Posterior vena cava (tissue), 2 donors: ENCODE measurements at places on chromosomes 12 and 14. TPM values are rescaled to one million over a fixed set of nuclear protein-coding genes. Genes with fewer than 3 reads are reported as not detected.

- no peak for DNase-seq
These were observed 1.9 kb upstream of the SEL1L start for GRCh38 chr14:81535396-81536164.

The CCDC38 gene
- not detected for total RNA-seq

The EAPP gene
- total RNA-seq, result 30.9 TPM

DNA sequence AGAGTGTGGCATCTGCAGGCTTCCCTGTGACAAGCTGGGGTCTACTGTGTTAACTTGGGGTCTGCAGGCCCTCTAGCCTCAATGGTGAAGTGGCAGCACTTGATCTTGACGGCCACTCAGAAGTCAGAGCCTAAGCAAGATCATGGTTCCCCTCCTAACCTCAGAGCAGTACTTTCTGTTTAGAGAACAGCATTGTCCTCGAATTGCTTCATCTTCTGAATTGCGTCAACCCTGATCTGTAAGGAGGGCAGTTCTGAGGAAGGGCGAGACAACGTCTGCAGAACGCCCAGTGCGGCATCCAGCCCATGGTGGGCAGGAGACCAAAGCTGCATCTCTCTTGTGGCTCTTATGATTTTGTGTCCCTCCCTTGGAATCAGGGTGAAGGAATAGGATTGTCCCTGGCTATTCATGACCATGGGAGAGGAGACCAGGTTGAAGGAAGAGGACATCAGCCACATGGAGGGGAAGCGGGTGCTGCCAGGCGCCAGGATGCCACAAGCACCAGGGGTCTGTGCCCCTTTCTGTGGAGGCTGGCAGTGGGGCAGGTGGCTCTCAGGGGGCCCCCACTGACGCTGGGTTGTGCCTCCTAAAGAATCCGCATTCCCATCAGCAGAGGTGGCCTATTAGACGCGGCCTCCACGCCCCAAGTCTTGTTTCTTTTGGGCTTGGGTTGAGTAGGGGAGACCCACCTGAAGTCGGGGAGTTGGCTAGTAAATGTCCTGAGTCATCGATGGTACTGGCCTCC is 2.2 kb downstream of the SERPINA9 start:
- no peak for DNase-seq

DNA sequence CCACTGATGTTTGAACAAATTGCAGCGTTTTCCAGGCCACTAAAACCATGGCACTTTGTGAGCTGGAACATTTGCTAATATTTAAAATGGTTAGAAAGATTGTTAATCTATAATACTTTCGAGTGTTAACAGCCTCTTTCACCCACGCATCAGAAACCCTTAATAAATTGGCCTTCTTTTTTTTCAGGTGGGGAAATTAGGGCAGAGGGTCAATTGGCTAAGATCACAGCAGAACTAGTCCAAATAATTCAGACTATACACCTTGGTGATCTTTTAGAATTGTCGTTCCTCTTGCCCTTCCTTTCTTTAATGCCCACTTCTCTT is 105.8 kb downstream of the PTCSC3 start:
- DNase-seq, result no peak

The RDH12 gene
- not detected for total RNA-seq

- DNase-seq, result no peak
These were observed 5.3 kb downstream of the TRMT5 start for GRCh38 chr14:60975551-60975950.

DNA sequence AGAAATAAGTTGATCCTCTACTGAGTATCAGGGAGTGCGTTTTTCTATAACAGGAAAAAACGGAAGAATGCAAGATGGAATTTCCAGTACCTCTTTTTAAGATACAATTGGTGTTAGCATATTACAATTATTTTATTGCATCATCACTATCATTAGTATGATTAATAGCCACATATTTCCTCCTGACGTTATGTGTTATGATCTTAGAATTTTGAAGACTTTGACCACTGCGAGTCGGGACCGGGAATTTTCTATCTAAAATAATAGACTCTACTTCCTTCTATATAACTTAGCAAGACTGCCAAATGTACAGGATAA is 679 bp upstream of the SAV1 start:
- DNase-seq, result no peak

DNA sequence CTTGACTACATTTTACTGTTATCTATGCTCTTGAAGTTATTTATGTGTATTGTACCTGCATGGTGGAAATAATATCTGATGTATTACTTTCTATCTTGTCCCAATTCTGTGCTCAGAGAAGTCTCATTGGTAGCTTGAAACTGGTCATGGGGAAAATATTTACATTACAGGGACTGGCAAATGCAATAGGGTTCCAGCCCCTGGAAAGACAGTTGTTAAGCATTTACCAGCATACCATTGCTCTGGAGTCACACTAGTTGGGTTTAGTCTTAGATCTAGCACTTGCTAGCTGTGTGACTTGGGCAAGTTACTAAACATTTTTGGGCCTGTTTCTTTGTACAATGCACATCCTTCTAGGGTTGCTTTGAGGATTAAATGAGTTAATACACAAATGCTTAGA is 86.3 kb upstream of the NRXN3 start:
- no peak for DNase-seq

DNA sequence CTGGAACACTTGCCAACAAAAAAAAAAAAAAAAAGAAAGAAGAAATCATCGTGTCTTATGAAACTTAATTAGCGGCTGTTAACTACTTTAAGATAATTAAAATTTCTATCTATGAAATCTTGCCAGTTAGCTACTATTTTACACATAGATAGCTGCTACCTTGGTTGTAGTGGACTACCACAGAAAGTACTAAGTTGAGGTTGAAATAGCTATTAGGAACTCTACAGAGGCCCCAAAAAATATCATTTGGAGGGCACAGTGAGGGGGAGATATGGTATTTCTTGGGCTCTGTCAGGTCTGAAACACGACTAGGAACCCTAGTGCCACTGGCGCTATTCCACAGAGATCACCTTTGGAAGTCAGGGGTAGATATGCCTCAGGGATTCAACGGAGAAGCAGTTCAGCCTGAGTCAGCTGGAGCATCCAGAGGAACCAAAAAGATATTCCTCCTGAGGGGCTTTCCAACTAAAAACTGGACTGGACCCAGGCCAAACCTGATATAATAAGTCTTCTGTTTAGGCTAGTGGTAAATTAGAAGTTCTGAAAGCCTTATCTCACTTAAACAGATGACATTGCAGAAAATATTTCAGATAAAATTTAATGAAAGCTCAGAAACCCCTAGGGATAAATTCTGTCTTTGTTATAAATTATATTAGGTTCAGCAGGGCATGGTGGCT is 126.1 kb downstream of the EPS8 start:
- no peak for DNase-seq

GRCh38 chr12:39103552-39104165 is 198.3 kb upstream of the CPNE8 start:
- no peak for DNase-seq

GRCh38 chr12:21675096-21675495 is 17.5 kb upstream of the LDHB start:
- no peak for DNase-seq

DNA sequence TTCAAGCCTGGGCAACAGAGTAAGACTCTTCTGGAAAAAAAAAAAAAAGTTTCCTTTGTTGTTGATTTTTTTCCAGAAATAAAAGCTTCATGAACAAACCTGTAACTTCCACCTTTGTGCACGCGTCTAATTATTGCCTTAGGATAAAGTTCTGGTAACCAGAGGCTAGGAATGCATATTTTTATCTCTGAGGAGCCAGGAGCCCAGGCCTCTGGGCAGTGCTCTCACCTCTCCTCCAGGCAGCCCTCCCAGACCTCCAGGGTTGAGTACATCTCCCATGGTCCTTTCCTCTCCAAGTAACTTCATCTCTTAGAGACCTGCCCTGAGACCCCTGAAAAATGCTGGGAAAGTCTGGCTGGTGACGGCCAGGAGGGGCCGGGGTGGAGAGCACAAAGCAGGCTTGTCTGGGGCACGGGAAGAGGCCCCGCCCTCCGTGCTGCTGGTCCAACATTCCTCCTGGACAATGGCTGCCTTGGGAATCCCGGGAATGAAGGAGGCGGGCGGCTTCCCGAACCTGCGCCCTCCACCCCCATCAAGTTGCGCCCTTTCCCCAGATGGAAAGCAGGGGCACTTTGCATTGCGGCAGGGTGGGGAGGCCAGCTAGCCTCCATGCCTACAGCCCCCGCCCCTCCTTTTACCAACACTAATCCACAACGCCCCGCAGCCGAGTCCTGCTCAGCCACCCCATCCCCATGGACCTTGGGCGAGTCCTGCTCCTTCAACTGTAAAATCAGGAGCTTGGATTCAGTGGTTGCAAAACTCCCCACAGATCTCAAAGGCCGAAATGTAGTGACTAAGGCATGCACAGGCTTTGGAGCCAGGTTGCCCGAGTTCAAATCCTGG is 7.3 kb upstream of the FIGNL2 start:
- DNase-seq, result peak; percentile 83

The PTPN6 gene
- total RNA-seq, result 18.7 TPM

DNA sequence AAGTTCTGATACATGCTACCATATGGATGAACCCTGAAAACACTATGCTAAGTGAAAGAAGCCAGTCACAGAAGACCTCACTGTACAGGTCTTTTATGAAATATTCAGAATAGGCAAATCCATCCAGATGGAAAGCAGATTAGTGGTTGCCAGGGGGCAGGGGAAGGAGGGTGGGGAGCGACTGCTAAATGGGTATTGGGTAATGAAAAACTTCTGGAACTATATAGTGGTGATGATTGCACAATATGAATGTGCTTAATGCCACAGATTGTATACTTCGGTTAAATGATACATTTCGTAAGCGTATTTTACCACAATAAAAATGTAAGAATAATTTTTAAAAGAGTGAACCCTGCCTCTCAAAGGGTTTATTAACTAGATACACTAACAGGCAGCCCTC is 11.8 kb upstream of the KSR2 start:
- no peak for DNase-seq
